ENCODE measurements at places on chromosomes 7 and 10.

DNA sequence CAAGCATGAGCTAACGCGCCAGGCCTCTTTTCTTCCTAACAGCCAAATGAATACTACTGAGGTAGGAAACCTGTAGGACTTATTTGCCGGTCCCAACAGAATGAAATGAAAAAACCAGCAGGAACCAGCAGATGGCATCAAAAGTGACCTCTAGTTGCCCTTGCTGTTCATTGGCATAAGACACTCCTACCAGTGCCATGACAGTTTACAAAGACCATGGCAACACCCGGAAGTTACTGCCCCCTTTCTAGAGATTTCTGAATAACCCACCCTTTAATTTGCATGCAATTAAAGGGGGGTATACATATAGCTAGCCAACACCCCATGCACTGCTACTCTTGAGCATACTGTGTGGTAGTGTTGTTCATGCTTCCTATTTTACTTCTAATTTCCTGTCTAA, 65.2 kb downstream of the ATE1 start:
- no peak for DNase-seq

DNA sequence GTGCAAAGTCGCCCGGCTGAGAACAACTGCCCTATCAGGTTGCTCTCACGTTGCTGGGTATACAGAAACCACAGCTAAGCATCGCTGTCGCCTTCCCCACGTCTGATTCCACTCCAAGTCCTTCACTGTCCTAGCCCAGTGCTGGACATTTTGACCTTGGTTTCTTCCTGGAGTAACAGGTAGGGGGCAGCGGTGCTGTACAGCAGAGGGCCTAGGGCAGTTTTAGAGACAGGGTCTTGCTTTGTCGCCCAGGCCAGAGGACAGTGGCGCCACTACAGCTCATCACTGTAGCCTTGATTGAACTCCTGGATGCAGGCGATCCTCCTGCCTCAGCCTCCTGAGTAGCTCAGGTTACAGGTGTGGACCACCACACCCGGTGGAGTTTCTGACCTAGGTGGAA, 2.6 kb downstream of the CLDN15 start:
- DNase-seq: no peak

- DNase-seq: no peak
These were observed 59.0 kb downstream of the PALD1 start for GRCh38 chr10:70537398-70538194.

- no peak for DNase-seq
These were observed 283.6 kb upstream of the LRRTM3 start for GRCh38 chr10:66642217-66642616.

GRCh38 chr10:119104654-119105015, 722 bp downstream of the DENND10 start:
- DNase-seq: no peak

GRCh38 chr7:107854989-107855388, 36.0 kb upstream of the DLD start:
- DNase-seq: no peak

DNA sequence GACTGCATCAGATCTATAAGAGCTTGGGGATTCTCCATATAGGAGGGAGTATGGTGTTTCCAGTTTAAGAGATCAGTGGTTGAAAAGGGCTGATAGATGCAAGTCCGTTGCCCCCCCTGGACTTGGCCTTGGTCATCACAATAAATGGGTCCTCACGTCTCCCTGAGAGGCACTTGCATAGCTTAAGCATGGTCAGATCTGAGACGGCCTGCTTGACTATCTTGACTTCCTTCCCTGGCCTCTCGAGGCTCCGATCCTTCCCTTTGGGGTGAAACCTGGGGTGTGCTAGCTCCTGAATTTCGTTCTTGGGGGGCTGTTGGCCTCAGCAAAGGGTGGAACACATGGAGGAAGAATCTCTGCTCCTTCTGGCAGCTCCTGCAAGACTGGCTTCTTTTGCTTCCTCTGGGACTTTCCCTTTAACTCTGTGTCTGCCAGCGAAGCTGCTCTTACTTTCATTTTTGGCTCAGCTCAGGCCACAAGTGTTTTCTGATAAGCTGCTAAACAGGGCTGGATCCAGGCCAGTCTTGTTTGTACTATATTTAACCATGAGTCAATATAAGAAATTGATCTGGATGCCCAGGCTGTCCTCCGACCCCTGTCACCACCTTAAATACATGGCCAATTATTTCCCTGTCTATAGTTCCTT, 11.2 kb upstream of the ZNF485 start:
- no peak for DNase-seq

DNA sequence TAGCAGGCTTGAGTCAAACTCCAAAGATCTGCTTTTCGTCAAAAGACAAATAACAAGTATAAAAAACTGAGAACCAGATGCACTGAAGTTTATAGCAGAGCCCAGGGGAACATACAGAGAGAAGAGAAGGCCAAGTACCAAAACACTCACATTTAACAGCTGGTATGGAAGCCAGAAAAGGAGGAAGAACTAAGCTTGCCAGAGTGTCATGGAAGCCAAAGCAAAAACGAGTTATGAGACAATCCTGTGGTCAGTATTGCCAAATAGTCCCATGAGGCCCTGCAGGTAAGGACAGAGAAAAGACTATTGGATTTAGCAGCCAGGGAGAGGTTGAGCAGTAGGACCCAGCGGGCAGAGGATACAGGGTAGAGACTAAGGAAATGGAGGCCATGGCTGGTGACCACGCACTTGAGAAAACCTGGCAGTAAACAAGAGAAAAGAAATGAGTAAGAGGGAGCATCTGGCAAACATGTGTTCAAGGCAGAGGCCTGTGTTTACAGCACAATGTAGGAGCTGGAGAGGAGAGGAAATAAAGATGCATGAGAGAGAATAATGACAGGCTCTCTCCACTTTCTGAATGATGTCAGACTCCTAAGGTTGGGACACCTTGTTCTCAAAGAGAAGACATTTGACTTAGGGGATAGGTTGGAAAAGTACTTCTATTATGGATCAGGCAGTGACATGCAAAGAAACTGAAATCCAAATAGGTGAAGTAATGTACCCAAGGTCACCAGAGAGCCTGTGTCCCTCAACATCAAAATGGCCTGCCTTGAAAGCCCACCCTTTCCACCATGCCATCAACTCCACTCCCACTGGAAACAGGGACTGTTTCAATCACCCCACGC, 9.1 kb downstream of the CREB3L2 start:
- DNase-seq: no peak

DNA sequence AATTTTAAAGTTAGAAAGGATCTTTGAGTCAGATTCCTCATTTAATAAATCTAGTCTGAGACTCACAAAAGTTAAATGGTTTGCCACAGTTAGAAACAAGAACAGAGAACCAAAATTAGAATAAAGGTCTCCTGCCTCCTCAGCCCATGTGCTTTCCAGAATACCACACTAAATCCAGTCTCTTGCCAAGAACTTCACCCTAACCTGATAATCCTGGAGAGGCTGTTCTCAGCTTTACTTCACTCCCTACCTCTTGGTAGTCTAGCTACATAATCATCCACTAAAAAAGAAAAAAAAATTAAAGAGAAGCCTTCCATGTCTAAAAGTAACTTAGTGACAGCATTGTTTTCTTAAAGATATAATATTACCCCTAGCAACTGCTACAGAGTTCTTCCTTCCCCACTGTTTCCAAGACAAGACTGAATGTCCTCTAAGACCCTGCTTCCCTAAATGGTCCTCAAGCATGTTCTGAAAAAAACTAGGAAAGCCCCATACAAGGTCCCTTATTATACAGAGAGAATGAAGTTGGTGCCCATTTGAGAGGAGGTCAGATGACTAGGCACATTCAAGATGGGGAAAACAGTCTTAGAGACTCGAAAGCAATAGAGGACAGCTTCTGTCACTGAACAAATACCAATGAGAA, 56.8 kb downstream of the ZNF438 start:
- no peak for DNase-seq

GRCh38 chr7:320297-320696, 30.3 kb downstream of the FOXL3 start:
- DNase-seq: no peak

GRCh38 chr7:133699386-133699785, 427.8 kb upstream of the LRGUK start:
- DNase-seq: no peak

DNA sequence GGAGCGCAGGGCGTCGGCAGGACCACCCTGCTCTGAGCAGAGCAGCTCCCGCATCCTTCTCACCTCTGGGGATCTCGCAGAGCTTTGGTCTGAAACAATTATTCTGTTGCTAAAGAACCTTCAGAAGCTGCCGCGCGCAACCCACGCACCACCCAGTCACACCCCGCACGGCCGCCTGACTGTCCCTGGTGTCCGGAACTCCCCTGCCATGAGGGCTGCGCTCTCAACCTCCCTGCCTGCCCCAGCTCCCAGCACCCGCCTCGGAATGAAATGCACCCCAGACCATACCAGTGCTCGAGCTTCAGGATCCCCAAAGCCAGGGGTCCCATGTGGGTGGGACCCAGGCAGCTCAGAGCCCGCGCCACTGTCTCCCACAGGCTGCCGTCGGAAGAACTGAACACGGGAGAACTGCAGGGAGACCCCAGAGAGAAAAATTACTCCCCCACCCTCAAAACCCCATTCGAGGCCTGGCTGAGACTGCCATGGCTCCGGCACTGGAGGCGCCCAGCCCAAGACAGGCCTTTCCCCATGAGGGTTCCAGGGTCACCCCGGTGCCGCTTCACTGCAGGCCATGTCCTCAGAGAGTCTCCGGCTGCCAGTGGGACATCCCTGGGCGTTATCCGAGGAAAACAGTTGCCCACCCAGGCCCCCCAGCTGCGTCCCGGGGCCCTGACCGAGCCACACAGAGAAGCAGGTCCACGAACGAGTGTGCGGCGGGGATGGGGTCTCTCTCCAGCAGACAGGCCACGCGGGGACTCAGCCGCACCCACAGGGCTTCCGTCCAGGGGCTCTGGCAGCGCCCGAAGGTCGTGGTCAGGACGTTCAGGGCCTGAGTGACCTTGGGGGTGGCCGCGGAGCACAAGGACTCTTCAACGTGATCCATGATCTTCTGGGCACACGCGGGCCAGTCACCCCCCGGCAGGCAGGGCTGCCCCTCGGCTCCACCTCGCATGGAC, 12.1 kb downstream of the BRAT1 start:
- DNase-seq: no peak

- no peak for DNase-seq
These were observed 36.7 kb downstream of the TMEM248 start for GRCh38 chr7:66957595-66958290.

DNA sequence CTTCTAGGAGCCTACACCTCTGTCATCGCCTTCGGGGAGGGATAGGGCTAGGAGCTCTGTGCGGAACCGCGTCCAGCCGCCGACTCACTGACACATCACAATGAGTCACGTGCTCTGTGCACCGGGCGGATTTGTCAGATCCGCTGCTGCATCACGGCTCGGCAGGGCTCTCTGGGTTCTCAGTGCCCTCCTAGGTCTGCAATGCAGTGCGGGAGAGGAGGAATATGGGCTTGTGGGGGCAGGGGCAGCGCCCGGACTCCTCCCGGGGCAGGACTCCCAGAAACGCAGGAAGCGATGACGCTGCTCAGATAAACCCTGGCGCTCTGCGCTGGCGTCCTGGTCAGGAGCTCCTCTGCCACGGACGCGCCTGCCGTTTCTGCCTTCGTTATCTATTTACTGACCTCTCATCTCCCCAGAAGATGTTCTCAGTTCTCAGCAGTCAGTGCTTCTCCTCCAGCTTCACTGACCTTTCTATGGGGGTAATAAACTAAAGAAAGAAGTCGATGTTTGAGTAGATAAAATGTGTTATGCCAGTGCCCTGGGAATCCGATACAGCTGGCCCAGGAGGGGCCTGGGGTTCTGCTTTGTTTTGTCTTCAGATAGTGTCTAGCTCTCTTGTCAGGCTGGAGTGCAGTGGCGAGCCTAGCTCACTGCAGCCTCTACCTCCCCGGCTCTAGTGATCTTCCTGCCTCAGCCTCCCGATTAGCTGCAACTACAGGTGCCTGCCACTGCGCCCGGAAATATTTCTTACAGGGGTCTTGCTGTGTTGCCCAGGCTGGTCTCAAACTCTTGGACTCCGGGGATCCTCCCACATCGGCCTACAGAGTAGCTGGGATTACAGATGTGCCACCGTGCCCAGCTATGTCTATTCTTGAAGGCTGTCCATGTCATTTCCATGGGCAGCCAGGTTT, 22.8 kb upstream of the ITGB1 start:
- DNase-seq: peak; percentile 80

GRCh38 chr10:132765435-132765834, 20.5 kb downstream of the NKX6-2 start:
- no peak for DNase-seq

- no peak for DNase-seq
These were observed 47.9 kb downstream of the EXOC4 start for GRCh38 chr7:133300811-133301210.

GRCh38 chr7:128073671-128074310, 42.6 kb upstream of the LRRC4 start:
- DNase-seq: no peak

GRCh38 chr10:32947586-32947985, 10.4 kb downstream of the ITGB1 start:
- no peak for DNase-seq

- DNase-seq: no peak
These were observed 147.8 kb upstream of the KLF14 start for GRCh38 chr7:130881799-130882141.

GRCh38 chr7:2003451-2003930, 229.3 kb downstream of the MAD1L1 start:
- no peak for DNase-seq

DNA sequence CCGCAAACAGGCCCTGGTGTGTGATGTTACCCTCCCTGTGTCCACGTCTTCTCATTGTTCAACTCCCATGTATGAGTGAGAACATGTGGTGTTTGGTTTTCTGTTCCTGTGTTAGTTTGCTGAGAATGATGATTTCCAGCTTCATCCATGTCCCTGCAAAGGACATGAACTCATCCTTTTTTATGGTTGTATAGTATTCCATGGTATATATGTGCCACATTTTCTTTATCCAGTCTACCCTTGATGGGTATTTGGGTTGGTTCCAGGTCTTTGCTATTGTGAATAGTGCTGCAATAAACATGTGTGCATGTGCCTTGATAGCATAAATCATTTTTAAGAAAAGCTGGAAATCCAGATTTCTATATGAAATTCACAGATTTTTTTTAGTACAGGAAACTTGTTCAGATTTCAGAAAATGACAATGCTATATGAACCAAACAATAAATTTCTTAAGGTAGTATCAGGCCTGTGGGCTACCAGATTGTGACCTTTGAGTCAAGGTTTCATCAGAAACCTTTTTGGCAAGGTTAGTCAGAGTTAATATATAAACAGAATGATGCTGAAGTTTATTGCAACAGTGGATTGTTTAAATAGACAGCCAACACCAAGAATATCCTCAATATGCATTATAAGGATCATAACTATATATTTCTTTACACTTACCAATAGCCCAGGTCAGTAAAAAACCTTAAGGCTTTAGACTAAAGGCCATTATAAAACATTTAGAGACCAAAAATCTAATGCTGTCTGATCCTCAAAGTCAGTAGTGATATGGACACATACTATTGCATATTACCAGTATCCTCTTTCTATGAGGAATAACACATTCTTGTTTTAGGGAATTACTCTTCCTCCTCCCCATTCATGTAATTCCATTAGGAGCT, 68.7 kb upstream of the PAPSS2 start:
- no peak for DNase-seq

GRCh38 chr10:61170594-61170993, 226.6 kb upstream of the RHOBTB1 start:
- DNase-seq: no peak

All from NCI-H1092 (cell line).